ENCODE measurements at places on chromosomes 2 and 18.

DNA sequence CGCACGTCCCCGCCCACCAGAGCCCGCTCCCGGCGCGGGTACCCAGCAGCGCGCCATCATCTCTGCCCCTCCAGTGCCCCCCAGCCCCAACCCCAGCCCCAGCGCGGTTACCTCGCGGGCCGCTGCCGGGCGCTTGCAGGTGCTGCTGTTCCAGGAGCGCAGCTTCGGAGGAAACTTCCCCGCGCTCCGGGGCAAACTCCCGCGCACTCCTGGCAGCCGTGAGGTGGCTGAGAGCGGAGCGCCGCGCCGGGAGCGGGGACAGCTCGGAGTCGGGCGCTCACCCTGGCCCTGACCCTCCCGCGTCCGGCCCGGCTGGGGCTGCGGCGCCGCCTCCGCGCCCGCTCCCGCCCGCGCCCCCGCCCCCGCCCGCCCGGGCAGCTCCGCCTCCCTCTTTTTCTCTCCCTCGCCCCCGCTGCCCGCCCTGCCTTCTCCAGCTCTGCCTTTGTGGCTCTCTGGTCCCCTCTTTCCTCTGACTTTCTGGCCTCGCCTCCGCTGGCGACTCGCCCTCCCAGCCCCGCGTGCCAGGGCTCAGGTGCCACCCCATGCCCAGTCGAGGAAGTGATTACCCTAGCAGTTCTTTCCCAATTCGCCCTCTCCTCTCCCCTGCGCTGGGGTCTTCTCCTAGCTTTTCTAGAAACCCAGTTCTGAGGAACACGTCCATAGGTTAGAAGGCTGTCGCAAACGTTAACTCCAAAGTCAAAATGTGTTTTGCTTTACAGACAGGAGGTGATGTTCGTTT, at the start of gene CHST9:
Gene CHST9 (minus strand): TSS at position 284 of the 739 bp plus-strand sequence. CDS start 42,499 bp downstream, outside the sequence.
- no peak for DNase-seq

- DNase-seq = no peak
Observed at GRCh38 chr2:64992218-64992617, 3.0 kb downstream of the SLC1A4 start.

- DNase-seq = no peak
Observed at GRCh38 chr18:35178260-35178659, 62.6 kb upstream of the ZNF397 start.

- DNase-seq = no peak
Observed at GRCh38 chr2:124666976-124667375, 641.9 kb downstream of the CNTNAP5 start.

DNA sequence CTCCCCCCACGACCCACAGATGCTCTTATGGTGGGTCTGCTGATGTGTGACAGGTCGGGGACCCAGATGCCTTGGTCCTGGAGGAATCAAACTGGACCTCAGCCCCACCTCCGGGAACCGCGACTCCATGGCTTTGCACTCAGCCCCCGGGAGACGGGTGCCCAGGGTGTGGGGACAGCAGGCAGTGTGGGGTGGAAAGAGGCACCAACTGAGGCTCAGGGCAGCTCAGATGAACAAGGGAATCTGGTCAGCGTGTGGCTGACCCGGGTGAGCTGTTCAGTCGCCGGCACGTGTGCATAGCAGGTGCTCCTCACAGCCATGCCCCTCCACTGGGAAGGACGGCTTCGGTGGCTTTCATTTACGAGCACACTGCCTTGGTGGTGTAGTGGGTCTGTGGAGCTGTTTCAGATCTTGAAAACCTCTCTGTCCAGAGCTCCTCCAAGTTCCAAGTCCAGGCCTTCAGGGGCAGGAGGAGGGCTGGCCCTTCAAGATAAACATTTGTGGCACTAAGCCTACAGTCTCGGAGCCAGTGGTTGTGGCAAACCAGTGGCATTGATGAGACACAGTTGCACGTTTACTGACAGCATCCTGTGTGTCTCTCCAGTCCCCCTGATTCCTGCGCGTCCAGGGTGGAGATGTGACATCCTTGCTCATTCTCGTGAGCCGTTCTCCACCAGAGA, 471.2 kb upstream of the HS6ST1 start:
- DNase-seq = no peak

- no peak for DNase-seq
Observed at GRCh38 chr2:196054631-196055030, 14.0 kb downstream of the DNAH7 start.

DNA sequence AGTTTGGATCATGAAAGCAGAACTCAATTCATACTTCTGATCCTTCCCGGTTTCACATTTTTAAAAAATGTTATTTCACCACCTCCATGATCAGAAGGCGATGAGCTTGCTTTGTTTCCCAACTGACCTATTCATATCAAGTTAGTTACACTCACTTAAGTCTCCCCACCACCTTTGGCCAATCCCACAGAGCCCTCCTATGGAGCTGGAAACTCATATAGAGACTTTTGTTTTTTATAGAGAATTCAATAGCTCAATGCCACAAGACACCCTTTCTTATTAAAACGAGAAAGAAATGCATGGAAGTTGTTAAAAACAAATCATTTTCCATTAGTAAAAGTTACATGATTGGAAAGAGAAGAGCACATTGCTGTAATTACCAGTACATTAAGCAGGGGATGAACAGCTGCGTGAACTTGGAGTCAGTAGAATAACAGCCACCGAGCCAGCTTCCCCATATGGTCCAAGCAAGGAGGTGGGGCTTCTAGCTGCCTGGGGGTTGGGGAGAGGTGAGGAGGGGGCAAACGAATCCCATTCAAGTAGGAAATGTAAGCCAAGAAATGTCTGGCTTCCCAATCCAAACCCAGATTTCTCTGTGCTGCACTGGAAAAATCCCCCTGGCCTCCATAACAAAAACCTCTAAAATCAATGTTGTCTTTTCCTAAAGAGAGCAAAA, 614.5 kb downstream of the IRS1 start:
- peak; percentile 30 for DNase-seq

DNA sequence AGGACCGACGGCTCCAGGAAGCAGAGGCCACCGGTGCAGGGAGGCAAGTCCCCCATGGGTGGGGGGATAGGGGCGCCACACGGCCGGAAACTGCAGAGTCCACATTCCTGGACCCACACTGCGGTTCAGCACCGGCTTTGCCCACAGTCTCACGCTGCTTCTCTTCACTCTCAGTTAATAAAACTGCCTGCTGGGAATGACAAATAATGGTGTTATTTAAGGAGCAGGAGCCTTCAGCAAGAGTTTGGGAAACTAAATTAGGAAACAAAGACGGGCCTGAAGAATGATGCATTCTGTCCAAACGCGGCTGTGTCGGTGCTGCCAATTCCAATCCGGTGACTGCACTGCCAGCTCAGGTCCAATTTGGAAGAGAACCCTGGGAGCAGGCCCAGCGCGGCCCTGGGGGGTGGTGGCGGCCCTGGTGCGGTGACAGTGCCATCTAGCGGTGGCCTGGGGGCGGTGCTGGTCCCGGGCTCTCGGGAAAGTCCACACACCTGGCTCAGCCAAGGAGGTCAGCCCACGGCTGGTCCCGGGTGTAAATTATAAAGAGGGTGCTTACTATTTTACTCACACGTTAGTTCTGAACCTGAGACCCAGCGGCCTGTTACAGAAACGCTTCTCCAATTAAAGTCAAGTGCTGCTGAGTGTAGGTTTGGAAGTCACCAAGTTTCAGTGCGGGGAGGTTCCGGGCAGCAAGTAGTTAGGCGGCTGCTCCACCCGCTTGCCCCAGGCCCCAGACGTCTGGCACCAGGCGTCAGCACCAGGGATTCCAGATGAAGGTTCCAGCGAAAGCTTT, 73.1 kb upstream of the PXDN start:
- peak; percentile 89 for DNase-seq

GRCh38 chr2:112902816-112903215, 8.1 kb upstream of the IL37 start:
- no peak for DNase-seq

DNA sequence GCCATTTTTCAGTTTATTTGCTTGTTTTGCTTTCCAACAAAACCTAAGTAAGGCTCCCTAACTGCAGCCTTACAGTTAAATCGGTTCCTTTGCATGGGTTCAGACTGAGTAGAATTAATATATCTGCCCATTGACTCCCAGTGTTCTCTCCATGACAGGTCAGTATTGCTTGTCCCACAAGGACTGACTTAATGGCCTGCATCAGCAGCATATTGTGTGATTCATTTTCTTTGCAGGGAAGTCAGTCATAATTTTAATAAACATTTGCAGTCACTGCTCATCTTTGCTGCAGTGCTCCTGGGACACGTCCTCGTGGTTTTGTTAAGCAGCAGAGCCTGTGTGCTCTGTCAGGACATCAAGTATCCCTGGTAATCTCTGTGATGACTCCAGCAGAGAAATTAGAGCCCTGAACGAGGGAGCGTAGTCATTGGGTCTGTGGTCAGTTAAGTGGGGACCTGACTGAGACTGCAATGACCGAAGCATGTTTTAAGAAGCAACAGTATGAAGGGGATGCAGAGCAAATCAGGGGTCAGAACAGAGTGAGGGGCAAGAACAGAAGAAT, 93.3 kb downstream of the CDH20 start:
- no peak for DNase-seq

GRCh38 chr2:43731211-43731610, 42.6 kb upstream of the DYNC2LI1 start:
- no peak for DNase-seq

GRCh38 chr2:122031544-122032263, 276.3 kb downstream of the TSN start:
- no peak for DNase-seq

- no peak for DNase-seq
Observed at GRCh38 chr18:79387615-79388014, 8.1 kb upstream of the NFATC1 start.
